ENCODE measurements at places on chromosomes 2 and 18. TPM values are rescaled to one million over a fixed set of nuclear protein-coding genes. Genes with fewer than 3 reads are reported as not detected.

GRCh38 chr2:27738349-27739057 is 33.0 kb upstream of the MRPL33 start:
- H3K27me3 ChIP-seq, result no peaks in the 10 kb centered on the region
- no peak overlapping the region for H3K27ac ChIP-seq
- no peak overlapping the region for H3K4me3 ChIP-seq
- peaks cover 11% of the 10 kb centered on the region for H3K4me1 ChIP-seq
- DNase-seq, result no peak

GRCh38 chr2:230827774-230828271 is 36.9 kb upstream of the ITM2C start:
- peaks cover 22% of the 10 kb centered on the region for H3K27me3 ChIP-seq
- no peak overlapping the region for H3K27ac ChIP-seq
- peaks cover 2% of the 10 kb centered on the region for H3K4me1 ChIP-seq
- no peaks in the 10 kb centered on the region for H3K36me3 ChIP-seq

DNA sequence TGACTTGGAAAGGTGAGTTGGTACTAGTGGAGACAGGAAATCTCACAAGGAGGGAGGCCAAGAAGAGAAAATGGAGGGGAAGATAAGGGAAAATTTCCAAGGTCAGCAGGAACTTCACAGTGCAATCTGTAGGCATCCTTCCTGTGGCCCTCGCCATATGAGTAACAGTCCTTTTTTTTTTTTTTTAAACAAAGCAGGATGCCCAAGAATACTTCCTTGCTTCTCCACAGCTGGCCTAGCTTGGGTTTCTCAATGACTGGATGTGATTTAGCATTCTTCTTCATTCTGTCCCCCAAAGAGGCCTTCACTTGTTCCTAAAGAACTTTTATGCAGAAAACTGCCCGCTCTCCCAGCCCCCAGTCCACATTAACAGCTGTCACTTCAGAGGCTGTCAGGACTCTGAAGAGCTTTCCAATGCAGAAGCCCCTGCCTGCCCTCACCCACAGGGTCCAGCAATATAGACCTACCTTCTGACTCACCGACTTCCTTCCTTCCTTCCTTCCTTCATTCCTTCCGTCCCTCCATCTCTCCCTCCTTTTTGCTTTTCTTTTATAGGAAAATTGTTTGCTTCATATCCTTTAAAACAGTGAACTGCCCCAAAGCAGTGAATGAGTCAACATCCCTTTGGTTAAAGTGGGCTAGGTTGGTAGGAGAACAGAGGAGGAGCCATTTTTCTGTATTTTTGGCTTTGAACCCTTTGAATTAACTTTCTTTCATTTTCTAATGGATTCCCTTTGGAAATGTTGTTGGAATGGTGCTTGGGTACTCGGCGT is 172.0 kb downstream of the MGAT5 start:
- DNase-seq, result no peak
- H3K4me1 ChIP-seq, result no peaks in the 10 kb centered on the region

- peaks cover 21% of the 10 kb centered on the region for H3K36me3 ChIP-seq
- no peaks in the 10 kb centered on the region for H3K27me3 ChIP-seq
- DNase-seq, result no peak
- H3K27ac ChIP-seq, result no peak overlapping the region
- no peak overlapping the region for H3K4me3 ChIP-seq
Measured at GRCh38 chr18:31064130-31064529, 21.6 kb upstream of the DSC3 start.

- no peaks in the 10 kb centered on the region for H3K36me3 ChIP-seq
- no peaks in the 10 kb centered on the region for H3K4me1 ChIP-seq
- H3K4me3 ChIP-seq, result no peak overlapping the region
- no peak for DNase-seq
- H3K27me3 ChIP-seq, result peaks cover 58% of the 10 kb centered on the region
Measured at GRCh38 chr18:79775441-79776221, 22.1 kb upstream of the KCNG2 start.

- H3K4me1 ChIP-seq, result no peaks in the 10 kb centered on the region
- no peak overlapping the region for H3K4me3 ChIP-seq
- H3K27me3 ChIP-seq, result no peaks in the 10 kb centered on the region
- H3K27ac ChIP-seq, result no peak overlapping the region
Measured at GRCh38 chr2:150903461-150903860, 358.2 kb downstream of the RBM43 start.

DNA sequence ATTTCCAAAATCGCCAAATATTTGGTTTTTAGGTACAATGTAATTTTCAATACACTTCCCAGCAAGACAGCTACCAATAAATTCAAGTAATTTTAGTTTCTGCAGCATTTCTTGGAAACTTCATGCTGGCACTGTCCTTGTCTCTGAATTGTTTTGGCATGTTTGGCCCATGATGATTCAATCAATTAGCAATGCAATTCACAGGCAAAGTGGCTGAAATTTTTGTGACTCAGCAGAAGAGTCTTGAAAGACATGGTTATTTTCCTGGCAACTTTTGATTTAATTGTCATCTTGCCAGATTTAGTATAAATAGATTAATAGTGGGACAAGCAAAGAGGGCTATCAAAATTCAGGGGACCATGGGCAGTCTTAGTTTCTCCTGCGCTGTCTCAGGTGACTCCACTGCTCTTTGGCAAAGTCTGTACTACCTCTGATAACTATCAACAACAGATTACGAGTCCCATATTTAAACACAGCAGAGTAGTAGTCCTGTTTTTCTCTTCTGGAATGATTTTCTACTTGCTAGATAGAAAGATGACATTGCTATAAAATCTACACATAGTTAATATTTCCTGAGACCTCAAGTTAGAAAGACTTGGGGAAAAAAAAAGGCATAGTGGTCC is 88.9 kb upstream of the CYP26B1 start:
- H3K36me3 ChIP-seq, result peaks cover 22% of the 10 kb centered on the region
- H3K27ac ChIP-seq, result peak overlapping the region; percentile 78
- peaks cover 49% of the 10 kb centered on the region for H3K4me1 ChIP-seq
- H3K27me3 ChIP-seq, result no peaks in the 10 kb centered on the region
- DNase-seq, result no peak

DNA sequence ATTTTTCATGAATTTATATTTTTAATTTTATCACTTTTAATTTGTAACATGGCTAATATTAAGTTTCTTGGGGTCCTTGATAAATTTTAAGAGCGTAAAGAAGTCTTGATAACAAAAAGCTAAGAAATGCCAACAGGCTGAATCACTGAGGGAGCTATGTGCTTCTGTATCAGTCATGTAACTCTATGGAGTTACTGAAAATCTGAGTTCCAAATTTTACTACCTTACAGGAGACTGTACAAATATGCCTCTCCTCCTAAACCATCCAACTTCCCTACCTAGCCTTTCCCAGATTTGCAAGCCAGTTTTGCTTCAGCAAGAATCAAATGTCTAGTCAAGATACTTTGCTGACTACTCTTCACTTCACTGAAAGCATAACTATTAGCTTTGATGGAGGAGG is 35.7 kb downstream of the FEZ2 start:
- H3K4me1 ChIP-seq, result peaks cover 67% of the 10 kb centered on the region
- no peaks in the 10 kb centered on the region for H3K27me3 ChIP-seq
- no peak overlapping the region for H3K4me3 ChIP-seq
- H3K36me3 ChIP-seq, result peaks cover 19% of the 10 kb centered on the region
- H3K27ac ChIP-seq, result peak overlapping the region; percentile 91
- DNase-seq, result no peak

- peaks cover 11% of the 10 kb centered on the region for H3K27me3 ChIP-seq
- H3K4me1 ChIP-seq, result no peaks in the 10 kb centered on the region
- no peak for DNase-seq
- no peaks in the 10 kb centered on the region for H3K36me3 ChIP-seq
Measured at GRCh38 chr2:104016801-104017200, 837.1 kb upstream of the POU3F3 start.

DNA sequence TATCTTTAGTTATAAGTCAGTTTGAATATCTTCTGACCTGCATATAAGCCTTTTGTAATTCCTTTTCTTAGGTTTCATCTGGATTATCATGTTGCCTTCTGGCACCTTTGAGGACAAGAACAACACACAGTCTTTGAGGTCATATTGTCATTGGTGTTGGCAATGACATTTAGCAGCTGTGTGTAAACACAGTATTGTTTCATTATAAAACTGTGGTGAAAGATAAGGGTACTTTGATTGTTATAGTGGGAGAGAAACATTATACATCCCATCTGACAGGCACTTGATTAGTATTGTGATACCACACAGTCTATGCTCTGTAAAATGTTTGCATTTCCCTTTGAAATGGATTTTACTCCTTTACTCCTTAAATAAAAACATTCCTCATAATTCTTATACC is 313.5 kb downstream of the RPRM start:
- no peak for DNase-seq
- H3K36me3 ChIP-seq, result no peaks in the 10 kb centered on the region
- H3K4me3 ChIP-seq, result no peak overlapping the region
- H3K27me3 ChIP-seq, result peaks cover 6% of the 10 kb centered on the region
- no peak overlapping the region for H3K27ac ChIP-seq

DNA sequence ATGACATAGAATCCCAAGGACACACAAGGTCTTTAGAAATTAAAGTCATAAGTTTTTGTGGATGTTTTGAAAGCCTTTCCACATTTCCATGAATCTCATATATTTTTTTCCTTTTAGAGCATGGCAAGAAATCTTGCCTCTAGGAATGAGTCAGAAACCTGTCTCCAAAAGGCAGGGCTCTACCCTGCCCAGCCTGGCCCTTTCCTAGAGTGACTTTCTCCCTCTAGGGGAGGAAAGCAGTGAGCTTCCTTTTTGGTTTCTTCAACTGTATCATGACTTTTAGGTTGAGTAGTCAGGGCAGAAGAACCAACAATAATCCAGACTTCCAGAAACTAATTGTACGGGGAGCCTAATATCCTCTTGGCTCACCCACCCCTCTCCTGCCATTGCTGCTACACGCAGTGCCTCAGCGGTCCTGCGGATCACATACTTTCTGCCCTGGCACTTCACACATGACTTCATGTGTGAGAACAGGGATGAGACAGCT is 300.3 kb downstream of the AGPS start:
- no peak for DNase-seq
- peaks cover 59% of the 10 kb centered on the region for H3K4me1 ChIP-seq
- peaks cover 11% of the 10 kb centered on the region for H3K36me3 ChIP-seq

CCDC93 gene
- 46.5 TPM for total RNA-seq

C2orf80 gene
- total RNA-seq, result not detected

MROH2A gene
- not detected for total RNA-seq

APOB gene
- 0.23 TPM for total RNA-seq

All from mesothelial cell of epicardium (in vitro differentiated cells).